ENCODE measurements at places on chromosomes 11 and 22.

- DNase-seq, result no peak
Measured at GRCh38 chr11:128434411-128434810, 152.9 kb downstream of the ETS1 start.

DNA sequence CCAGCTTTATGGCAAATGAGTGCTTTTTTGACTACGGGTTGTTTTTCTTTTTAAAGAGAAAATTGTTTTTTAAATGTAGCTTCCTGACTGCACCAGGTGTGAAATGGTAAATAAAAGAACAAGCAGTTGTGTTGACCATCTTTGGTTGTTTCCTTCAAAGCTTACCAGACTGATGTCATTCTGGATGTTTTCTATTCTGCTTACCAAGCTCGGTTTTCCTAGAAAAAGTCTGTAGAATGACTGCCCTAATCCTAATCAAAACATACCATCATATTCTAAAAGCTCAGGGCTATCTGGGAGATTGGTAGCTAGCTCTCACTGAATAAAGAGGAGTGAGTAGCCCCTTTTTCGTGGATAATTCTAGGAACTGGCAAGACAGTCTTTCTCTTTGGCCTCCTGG, 77.7 kb downstream of the GAB2 start:
- DNase-seq, result no peak

DNA sequence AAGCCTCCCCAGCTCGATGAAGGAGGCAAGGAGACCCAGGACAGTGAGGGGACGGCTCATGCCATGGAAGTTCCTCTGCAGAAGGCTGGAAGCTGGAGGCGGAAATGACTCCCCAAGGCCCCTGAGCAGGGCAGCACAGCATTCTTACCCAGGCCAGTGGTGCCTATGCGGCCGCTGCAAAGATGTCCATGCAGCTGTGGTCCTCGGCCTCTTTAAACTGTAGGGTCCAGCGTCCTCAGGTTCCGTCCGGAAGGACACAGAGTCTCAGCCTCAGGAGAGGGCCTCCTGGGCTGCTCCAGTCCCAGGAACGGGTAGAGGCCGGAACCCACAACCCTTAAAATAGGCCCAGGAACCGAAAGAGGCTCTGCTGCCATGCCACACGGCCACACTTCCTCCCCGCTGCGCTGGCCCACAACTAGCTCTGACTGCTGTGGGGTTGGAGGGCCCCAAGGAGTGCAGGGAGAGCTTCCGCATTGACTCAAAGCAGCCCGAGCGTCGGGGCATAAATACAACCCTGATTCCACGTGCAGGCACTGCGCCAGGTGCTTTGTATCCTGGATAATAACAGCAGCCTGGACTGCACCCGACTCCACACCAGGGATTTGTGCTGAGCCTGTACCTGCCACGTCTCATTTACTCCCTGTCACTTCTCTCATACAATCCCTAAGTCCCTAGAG, 5.5 kb downstream of the KIAA0930 start:
- no peak for DNase-seq

DNA sequence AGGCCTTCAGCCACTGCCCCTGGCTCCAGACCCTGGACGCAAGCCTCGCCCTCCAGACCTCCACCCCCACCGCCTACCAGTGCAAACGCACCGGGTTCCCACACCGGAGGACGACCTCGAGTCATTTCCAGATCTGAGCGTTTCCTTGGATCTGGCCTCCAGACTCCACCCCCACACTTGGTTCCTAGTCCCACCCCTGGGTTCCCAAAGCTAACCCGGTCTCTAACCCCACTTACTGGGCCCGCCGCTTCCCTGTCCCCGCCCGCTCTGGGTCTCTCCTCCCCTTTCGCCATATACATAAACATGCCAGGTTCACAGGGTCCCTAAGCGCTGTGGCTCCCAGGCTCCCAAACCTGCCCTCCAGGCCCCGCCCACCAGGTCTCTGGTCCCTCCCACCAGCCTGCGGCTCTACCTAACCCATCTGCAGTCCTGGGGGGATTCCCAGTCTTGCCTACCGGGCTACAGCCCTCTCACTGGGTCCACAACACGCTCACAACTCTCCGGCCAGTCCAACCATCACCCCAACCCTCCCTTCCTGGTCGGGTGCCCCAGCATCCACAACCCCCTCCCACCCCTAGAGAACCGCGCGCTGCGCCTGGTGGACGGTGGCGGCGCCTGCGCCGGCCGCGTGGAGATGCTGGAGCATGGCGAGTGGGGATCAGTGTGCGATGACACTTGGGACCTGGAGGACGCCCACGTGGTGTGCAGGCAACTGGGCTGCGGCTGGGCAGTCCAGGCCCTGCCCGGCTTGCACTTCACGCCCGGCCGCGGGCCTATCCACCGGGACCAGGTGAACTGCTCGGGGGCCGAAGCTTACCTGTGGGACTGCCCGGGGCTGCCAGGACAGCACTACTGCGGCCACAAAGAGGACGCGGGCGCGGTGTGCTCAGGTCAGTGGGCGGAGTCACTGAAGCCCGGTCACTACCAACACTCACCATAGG, 36.7 kb downstream of the CD6 start:
- no peak for DNase-seq

GRCh38 chr11:110710628-110711381, 1.4 kb downstream of the ARHGAP20 start:
- DNase-seq, result no peak

DNA sequence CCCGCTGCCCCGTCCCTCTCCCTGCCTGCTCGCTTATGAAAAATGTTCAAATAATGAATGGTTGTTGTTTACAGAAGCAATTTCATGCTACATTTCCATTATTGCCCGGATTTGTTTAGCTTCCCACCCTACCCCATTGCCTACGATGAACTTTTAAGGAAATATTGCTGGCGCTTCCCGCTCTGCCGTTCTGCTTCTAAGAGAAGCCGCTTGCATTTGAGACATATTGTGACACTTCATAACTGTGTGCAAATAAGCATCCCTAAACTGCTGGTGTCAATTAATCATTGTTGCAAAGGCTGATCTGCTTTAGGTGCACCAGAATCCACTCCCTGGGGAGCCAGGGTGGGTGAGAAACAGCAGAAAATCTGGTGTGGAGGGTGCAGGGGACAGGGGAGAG, 52.3 kb upstream of the LMO1 start:
- DNase-seq, result no peak

DNA sequence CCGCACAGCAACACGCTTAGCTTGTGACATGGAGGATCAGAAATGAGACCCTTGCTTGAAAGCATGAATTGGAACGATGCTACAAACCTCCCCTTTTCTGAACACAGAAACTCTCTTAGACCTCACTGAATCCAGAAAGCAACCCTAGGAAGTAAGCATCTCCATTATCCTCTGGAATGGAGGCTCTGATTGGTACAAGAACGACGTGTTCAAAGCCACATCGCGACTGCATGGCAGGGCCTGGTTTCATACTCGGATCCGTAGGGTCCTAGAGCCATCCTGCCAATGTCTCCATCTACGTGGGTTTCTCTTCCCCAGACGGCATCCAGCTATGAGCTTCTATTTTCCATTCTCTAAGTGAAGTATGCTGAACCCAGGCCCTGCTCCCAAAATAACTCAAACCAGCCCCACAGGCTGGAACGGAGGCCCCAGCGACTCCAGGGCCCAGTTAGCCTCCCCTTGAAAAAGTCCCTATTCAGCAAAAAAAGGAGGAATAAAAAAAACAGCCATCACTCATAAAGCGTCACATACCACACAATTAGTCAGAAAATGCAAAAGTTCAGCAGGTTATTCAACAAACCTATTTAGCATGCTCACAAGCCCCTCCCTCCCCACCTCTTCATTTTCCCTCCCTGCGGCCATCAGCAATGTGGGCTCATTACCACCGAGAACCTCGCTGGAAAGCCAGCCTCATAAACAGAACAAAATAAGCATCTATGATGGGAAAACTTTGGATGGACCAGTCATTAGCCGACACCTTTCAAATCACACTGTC, 7.1 kb upstream of the MN1 start:
- DNase-seq, result no peak

GRCh38 chr11:81192516-81192915, 1541.1 kb downstream of the FAM181B start:
- no peak for DNase-seq

DNA sequence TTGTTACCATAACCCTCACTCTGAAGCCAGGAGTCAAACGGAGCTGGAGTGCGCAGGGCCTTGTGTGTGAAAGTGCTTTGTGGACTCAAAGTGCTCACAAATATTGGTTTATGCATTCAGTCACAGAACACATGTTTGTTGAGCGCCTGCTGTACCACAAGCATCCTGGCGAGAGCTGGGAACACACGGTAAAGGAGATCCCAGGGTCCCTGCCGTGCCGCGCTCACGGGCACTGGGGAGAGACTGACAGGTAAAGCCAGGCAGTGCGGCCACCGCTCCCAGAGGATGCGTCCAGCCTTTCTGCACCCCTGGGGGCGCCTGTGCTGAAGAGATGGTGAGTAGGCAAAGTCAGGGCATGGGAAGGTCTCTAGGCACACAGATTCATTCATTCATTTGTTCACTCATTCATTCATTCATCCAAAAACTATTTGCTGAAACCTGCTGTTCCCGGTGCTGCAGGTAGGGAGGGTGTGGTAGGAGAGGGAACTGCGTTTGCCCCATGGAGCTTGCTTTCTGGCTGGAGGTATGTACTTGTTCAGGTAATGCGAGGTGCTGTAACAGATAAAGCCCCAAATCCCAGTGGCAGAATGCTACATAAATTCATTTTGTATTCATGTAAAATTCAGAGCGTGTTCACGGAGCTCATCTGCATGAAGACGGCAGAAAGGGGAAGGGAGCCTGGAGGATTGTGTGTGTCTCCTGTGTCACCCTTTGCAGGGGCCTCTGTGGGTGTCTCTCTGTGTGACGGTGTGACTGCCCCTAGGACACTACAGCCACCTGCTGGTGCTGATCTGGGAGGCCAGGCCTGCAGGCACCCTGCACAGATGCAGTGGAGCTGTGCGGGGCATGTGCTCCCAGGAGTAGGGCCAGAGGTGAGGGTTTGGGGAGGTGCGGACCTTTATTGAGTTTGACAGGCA, 167.0 kb upstream of the B3GAT1 start:
- no peak for DNase-seq

DNA sequence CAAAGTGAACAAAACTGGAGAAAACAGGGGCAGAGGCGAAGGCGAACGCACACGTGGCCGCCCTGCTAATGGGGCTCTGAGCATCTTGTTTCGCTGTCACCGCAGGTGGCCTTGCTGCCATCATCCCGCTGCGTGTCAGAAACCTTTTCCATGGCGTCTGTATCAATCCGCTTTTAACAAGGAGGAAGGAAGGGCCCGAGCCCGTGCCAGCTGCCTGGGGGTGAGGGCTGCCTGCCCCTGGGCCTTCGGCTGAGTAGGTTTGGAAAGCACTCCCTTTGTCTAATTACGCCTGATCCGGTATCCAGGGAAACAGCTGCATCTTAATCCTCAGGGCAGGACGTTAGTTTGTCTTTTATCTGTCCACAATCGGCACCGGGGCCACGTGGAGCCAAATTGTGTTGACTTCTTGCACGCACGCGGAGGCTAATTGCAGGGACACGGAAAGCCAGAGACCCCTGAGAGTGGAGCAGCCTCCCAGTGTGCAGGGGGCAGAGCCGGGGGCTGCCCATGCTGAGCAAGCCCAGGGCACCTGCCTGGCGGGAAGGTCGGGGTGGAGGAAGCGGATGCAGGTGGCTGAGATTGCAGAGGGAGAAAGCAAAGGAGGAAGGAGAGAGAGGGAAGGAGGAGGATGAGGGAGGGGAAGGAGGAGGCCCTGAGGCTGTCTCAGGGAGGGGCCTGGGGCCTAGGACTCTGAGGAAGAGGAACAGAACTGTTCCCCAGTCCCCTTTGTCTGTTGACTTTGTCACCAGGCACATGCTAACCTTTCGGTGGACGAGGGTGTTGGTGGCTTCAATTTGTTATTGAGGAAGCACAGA, 19.2 kb upstream of the TH start:
- no peak for DNase-seq

- DNase-seq, result no peak
Measured at GRCh38 chr22:26348810-26349526, 80.1 kb upstream of the ASPHD2 start.

DNA sequence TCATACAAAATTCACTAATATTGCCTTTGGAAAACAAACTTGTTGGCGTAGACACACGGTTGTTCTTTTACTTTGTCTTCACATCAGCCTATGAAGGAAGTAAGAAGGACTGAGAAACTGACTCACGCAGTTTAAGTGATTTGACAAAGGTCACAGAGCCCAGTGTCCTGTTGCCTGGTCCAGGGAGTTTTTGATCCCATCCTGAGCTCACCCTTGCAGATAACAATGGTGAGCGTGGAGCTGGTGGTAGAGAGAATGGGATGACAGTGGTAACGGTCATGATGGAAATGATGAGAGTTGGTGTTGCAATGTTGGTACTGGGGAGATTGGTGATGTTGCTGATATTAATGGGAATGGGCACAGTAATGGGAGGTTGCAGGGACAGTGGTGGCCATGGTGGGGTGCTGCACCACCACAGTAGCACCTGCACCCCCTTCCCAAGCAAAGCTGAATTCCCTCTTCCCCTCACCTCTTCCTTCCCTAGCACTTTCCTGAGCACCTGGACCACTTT, 22.0 kb downstream of the CREB3L1 start:
- peak; percentile 62 for DNase-seq

GRCh38 chr22:21622919-21623647, 6.7 kb downstream of the YDJC start:
- DNase-seq, result no peak

DNA sequence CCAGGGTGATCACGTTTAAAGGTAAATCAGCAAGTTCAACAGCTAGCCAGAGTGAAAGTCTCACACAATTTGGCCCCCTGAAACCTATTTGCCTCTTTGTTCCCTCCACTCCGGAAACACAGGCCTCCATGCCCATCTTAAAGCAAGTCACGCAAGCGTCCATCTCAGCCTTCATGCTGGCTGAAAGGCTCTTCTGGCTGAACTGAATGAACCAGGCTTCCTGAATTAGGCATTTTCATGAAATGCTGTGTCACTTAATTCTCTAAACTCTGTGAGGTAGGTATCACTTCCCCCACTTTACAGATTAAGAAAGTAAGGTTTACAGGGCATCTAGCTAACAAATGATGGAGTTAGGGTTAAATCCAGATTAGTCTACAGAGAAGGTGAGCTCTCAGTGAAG, 1.4 kb downstream of the SLC25A17 start:
- DNase-seq, result no peak

DNA sequence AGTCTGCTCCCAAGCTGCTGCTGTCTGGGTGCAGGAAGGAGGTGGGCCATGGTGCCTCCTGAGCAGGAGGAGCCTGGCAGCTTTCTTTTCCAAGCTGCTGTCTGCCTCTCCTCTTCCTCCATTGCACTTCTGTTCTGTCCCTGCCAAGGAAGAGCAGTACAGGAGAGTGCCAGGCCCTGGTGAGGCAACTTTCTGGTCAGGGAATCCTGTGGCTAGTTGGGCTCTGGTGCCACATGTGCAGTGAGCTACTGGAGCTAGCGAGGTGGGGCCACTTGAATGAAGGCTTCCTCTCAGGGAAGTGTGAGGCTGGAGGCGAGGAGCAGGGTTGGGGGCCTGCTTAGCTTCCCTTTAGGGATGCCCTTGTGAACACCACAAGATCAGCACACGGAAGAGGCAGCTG, 90.0 kb downstream of the TSPAN18 start:
- DNase-seq, result no peak

GRCh38 chr11:83542861-83543260, 256.7 kb upstream of the CCDC90B start:
- DNase-seq, result no peak

DNA sequence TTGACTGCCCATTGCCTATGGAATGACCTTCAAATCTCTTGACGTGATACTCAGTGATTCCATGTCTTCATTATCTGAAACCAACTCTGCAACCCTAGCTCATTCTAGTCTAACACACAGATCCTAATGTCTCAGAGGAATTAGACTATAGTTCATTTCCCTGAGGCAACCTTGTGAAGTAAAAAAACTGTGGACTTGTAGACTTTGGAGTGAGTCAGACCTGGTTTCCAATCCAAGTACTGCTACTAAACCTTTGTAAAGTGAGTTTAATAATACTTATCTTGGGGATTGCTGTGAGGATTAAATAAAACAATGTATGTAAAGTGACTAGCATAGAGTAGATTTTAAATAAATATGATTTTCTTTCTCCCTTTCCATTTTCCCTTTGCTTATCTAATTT, 226.1 kb downstream of the BLID start:
- DNase-seq, result peak; percentile 92
